Fibroblast of the conjunctiva (primary cell): ENCODE measurements at places on chromosomes 2 and 18.

DNA sequence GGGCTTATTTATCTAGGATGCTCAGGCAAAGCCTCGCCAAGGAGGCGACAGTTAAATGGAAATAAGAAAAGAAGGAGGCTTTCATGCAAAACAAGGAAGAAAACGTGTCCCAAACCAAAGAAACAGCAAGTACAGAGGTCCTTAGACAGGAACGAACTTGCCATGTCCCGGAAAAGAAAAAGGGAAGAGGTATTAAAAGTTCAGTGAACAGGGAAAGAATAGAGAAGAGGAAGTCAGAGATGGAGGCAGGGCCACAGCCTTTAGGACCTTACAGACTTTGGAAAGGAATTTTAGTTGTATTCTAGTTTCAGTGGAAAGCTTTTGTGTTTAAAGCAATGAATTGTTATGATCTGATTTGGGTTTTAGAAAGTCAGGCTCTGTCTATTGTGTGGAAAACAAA is 22.1 kb downstream of the IKZF2 start:
- no peak for DNase-seq

DNA sequence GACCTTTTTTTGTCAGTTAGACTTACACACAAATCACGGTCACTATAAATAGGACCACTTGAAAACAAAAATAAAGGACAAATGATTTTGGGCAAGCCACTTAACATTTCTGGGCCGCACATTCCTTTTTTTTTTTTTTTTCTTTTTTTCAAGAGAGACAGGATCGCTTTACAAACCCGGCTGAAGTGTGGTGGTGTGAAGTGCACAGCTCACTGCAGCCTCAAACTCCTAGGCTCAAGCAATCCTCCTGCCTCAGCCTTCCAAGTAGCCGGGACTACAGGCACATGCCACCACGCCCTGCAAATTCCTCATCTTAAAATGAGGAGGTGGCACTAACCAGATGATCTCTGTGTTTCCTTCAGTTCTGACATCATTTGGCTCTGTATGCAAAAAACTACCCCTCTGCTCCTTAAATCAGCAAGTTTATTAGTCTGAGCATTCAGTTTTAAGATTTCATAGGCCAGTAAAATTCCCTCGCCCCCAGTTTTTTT is 28.3 kb upstream of the MRO start:
- no peak for DNase-seq

GRCh38 chr2:85728883-85729824 is 24.6 kb upstream of the ATOH8 start:
- peak; percentile 71 for DNase-seq

GRCh38 chr18:47383729-47384128 is 132.3 kb upstream of the SKOR2 start:
- no peak for DNase-seq

- no peak for DNase-seq
Observed at GRCh38 chr2:226790431-226790830, 9.2 kb downstream of the IRS1 start.
